ENCODE measurements at places on chromosomes 11 and 22.

GRCh38 chr11:131063638-131064037, 147.4 kb upstream of the SNX19 start:
- no peak for DNase-seq

- no peak for DNase-seq
These were observed 12.0 kb downstream of the KMT2A start for GRCh38 chr11:118448294-118448693.

DNA sequence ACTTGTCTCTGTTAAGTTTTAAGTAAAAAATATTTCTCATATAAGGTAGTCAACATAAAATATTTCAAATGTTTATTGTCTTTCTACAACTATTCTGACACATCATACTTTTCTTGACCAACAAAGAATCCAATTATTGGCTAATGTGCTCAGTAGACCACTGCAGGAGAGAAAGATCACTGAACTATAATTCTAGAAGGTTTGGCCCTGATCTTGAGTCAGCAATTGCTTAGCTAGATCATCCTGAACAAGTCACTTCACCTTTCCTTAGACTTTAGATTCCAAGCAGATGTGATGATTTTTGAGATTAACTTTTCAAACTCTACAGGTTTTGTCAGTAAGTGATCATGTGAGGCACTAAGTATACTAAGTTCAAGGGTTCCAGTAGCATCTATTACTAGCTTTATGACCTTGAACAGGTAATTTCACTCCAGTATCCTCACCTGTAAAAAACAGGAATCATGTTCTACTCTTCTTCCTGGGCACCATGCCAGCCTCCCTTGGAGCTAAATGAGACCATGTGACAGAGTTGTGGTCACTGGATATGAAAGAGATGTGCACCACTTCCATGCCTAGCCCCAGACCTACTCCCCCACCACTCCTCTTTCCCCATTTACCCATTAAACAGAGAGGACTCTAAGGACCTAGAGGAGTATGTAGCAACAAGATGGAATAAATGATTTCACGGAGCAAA, 17.3 kb downstream of the PGM2L1 start:
- no peak for DNase-seq

- DNase-seq: no peak
These were observed 2082.1 kb upstream of the RAG2 start for GRCh38 chr11:38680166-38680565.

DNA sequence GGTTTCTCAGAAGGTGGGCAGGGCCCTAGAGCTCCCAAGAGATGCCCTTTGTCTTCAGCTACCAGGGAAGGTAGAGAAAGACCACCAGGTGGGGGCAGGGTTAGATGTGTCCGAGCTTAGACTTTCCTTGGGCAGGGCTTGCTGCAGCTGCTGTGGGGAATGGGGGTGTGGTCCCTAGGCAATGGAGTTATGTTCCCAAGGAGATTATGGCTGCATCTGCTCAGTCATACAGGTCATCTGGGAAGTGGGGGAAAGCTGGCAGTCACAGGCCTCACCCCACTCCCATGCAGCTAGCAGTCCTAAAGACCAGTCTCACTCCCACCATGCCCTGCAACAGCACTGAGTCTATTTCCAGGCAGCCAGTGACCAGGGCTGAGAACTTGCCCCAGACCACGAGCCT, 29.5 kb downstream of the MMP27 start:
- DNase-seq: no peak

- DNase-seq: no peak
These were observed 26.2 kb downstream of the RRP7A start for GRCh38 chr22:42493393-42493792.

GRCh38 chr11:28887681-28888080, 779.5 kb downstream of the METTL15 start:
- DNase-seq: no peak

- DNase-seq: no peak
These were observed 281.8 kb upstream of the ANO5 start for GRCh38 chr11:21911061-21911460.

- no peak for DNase-seq
These were observed 103.2 kb upstream of the GALNT18 start for GRCh38 chr11:11724994-11725393.

DNA sequence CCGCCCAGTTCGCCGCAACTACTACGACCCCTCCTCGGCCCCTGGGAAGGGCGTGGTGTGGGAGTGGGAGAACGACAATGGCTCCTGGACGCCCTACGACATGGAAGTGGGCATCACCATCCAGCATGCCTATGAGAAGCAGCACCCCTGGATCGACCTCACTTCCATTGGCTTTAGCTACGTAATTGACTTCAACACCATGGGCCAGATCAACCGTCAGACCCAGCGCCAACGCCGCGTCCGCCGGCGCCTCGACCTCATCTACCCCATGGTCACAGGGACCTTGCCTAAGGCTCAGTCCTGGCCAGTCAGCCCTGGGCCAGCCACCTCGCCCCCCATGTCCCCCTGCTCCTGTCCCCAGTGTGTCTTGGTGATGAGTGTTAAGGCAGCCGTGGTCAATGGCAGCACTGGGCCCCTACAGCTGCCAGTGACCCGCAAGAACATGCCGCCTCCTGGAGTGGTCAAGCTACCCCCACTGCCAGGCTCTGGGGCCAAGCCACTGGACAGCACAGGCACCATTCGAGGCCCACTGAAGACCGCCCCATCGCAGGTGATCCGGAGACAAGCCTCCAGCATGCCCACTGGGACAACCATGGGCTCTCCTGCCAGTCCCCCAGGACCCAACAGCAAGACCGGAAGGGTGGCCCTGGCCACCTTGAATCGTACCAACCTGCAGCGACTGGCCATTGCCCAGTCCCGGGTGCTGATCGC, 10.0 kb downstream of the DTX4 start:
- DNase-seq: no peak

DNA sequence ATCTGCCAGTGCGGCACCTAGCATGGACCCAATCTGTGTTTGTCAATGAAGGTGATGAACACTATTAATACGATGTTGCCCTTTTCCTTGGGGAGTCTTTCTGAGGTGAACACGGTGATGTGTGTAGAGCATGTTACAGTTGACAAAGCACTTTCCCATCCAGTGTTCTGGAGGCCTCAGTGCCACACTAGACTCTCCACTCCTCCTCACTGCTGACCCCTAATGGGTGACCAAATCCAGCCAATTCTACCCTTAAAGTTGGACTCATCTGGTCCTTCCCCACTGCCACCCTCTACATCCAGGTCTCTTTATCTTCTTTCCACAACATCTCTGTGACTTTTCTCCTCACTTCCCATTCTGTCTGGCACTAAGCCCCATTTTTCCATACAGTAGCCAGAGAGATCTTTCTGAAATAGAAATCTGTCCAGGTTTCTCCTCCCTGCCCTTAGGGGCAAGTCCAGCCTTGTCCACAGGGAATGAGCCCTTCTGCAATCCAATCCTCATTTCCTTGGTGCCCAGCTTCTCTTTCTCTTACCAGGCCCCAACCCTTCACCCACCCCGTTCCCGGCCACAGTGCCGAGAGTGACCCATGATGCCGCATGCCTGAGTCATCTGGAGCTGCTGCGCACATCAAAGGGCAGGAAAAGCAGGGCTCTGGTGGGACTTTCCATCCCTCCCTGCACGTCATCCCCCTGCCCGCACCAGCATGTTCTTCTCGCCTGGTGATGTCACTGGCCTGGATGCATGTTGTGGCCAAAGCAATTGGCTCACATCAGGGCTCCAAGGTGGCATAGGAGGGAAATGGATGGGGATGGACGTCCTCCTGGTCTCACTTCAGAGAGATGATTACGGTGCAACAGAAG, 64.2 kb downstream of the RASSF10 start:
- DNase-seq: no peak

- DNase-seq: no peak
These were observed 4.5 kb upstream of the TMEM223 start for GRCh38 chr11:62796281-62796680.

DNA sequence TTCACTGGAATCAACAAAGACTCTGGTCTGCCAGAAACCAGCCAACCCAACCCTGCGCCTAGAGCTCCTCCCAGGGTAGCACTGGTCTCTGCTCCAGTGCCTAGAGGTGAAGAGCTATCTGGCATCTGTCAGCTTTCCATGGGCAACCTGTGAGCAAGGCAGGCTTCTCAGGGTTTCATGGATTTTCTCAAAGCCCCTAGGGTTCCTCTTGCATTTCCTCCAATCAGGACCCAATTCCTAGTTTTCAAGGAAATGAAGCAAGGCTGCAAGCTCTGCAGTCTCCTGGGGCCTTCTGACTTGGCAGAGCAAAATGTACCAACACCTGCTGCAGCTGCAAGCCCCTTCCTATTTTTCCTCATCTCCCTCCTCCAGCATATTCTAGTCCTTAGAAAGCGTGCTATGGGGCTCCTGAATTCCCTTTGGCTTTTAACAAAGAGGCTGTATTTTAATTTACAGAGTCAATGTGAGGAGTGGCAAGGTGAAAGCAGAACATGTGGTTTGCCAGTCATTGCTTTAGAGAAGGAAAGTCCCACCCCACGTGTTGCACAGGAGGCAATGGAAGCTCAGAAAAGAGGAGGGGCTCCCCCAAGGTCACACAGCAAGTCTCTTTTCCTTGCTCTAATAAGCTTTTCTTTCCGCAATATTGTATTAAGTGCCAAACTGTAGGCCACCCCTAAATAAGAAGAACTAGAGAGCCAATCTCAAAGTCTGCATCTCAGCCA, 33.0 kb upstream of the RIC3 start:
- DNase-seq: peak; percentile 78

DNA sequence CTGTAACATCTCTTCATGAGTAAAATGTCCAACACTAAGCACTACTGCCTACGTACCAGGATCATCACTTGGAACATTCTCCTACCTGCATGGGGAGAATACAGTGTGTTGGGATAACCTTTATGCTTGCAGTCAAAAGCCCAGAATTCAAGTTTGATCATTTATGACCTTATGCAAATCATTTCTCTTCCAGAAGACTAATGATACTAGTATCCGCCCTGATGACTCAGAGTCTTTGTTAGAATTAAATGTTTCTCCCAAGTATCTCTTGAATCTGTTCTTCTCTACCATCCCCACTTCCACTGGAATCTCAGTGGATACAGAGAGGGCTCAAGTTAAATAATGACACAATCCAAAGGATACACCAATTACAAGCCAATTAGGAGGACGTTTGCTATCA, 12.4 kb downstream of the MAJIN start:
- no peak for DNase-seq

DNA sequence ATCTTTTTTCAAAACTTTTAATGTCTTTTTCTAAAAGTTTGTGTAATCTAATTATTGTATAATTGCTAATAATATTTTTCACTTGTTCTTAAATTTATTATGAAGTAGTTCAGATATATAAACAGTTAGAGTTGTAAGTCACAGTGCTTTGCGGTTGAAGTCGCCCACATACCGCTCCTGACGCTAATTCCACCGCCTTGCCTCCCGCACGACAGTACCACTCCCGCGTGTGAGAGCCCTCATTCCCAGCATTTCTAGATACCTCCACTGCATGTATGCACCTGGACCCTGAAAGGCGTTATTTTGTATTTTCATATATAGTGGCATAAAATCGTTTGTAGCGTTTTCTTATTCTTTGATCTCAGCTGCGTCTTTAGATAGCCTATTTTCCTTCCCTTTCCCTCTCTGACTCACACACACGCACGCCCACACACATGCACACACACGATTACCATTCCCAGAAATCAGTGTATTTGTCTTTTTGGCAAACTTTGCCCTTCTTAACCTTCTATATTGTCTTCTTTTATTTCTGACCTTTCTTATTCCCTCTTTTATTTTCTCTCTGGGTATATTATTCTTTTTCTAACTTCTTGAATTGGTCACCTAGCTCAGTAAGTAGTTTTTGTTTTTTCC, 56.4 kb upstream of the PITPNB start:
- no peak for DNase-seq

- DNase-seq: no peak
These were observed 143.6 kb downstream of the TEAD1 start for GRCh38 chr11:12817681-12818332.

GRCh38 chr22:50531962-50532674, 2.3 kb upstream of the TYMP start:
- DNase-seq: peak; percentile 83

DNA sequence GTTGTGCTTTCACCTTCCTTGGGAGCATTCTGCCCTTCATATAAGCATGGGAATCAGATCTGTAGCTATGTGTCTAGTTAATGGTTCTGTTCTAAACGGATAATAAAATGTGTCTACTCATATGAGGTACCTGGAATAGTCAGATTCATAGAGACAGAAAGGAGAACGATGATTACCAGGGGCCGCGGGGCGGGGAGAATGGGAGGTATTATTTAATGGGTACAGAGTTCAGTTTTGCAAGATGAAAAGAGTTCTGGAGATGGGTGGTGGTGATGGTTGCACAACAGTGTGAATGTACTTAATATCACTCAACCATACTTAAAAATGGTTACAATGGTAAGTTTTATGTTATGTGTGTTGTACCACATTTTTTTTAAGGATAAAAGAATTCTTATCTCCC, 10.0 kb upstream of the ABCC8 start:
- no peak for DNase-seq

DNA sequence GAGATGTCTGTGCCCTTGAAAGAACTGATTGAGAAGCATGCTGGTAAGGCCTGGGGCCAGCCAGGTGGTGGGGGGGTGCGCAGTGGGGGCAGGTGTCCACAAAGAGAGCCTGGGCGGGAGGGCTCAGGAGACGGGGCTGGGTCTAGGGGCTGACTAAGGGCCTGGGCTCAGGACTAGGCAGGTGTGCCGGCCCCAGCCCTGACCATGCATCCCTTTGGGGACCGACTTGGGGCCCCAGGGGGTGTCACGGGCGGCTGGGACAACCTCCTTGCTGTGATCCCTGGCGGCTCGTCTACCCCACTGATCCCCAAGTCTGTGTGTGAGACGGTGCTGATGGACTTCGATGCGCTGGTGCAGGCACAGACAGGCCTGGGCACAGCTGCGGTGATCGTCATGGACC, 4.4 kb downstream of the NDUFV1 start:
- DNase-seq: peak; percentile 2

GRCh38 chr22:19524170-19525115, at the start of gene CLDN5:
Gene CLDN5, minus strand, starts transcription at chr22:19524410. Its CDS starts 155 bp downstream, at chr22:19524255.
- peak; percentile 73 for DNase-seq

GRCh38 chr11:106727256-106727655, 291.0 kb downstream of the GUCY1A2 start:
- no peak for DNase-seq

- no peak for DNase-seq
These were observed 22.9 kb upstream of the FCHSD2 start for GRCh38 chr11:73164803-73165540.

DNA sequence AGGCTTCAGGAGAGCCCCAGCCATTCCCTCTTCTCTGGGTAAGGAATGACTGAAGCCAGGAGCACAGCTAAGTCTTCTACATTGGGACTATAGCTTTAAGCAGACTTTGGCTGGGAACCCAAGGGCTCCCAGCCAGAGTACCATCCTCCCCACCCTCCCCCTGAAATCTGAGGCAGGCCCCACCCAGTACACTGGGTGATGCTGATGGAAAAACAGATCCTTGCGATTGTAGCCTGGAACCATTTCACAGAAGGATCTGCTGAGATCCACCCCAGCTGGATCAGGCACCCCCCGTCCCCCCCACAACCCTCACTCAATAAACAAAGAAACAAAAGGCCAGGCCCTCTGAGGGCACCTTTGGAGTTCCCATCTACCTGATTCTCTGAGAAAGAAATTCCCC, 39.8 kb downstream of the IL18BP start:
- peak; percentile 93 for DNase-seq

Measured in muscle of leg (tissue), 16 donors.